ENCODE measurements at places on chromosomes 12 and 14.

GRCh38 chr12:262817-263216 lies at the start of gene SLC6A13:
Gene SLC6A13, minus strand, starts transcription at chr12:262836. Its CDS starts 2,784 bp downstream, at chr12:260052.
- no peak for DNase-seq

DNA sequence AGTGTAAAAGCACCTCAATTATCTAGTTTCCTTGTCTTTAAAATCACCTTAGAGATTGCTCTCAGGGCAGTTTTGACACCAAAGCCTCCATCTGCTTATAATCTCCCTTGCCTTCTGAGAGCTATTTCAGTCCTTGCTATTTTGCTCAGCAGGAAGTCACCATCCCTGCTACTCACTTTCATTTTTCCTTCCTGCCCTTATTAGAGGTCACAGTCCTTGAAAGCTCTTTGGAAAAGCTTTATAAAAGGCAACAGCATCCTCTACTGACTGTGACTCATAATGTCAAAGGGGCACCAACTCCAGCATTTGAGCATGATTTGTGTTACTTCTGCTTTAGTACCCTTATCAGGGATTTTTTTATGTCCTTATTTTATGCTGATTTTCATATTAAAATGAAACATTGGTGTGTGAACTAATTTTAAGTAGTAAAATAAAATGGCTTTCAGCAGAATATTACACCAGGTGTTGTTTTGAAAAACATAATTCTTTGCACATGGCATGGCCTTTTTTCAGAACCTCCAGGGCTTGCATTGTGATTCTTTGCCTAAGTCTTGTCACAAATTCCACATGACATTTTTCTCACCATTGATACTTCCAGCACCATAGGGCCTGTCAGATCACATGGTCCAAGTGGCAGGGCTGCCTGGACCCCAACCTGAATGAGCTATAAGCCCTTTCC lies 213.0 kb downstream of the ADAMTS20 start:
- peak; percentile 14 for DNase-seq

DNA sequence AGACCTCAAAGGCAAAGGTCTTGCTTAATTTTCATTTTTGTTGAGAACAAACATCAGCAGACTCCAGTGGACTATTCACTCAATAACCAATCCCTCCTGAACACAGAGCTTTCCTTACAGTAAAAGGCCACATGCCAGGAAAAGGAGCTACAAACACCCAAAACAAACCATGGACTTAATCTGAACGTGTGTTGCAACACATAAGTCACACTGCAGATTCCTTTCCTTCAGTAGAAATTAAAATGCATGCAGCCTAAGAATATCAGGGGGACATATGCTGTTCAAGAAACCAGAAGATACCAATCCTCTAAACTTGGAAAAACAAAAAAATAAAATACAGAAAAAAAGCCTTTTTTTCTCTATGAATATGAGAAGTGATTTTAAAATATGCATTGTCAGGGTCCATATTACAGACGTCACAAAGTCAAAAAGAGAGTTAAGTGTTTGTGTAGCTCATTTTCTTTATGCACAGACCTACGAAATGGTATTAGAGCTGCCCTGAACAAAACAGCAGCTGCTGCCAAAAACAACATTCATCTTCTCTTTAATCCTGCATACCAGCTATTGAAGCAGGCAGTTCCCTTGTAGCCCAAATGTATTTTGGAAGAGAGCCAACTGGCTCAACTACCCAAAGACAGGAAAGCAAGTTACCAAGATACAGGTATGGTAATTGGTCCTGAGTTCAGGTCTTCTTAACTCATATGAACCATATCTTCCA lies 26.2 kb downstream of the KITLG start:
- DNase-seq = no peak

DNA sequence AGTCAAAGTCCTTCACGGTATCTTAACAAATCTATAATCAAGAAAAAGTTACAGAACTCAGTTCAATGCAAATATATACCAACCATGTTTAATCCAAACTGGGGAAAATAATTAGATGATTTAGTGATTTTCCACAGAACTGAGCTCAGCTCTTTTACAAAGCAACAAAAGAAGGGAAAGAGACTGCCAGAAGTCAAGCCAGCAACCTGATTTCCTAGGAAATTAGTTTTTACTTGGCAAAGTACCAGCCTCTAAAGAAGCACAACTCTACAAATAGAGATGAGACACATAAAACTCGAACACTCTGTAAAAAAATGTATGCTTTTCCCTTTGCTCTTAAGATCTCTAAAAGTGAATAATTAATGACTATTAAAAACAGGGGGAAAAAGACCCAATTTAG lies 19.4 kb downstream of the NUMB start:
- no peak for DNase-seq

- no peak for DNase-seq
These were observed 99.0 kb downstream of the RTN1 start for GRCh38 chr14:59771577-59771976.

DNA sequence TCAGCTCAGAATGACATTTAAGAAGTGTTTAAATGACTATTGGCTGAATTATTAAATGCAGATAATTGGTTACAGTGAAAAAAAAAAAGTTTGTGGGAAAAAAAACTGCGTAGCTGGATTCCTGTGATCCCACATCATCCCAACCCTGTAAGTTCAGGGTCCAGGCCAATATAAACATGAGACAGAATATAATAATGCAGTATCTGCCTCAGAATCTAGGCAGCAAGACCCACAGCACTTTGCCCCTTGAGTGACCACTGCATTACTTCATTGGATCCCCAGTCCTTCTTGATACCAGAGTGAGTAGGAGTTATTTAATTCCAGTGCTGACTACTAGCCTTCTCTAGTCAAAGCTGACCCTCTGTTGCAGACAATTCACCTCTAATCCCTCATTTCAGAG lies 272.6 kb downstream of the CCER1 start:
- no peak for DNase-seq

- DNase-seq = peak; percentile 65
These were observed at the start of gene ARHGAP5 for GRCh38 chr14:32077081-32078022. Gene ARHGAP5, plus strand, starts transcription at chr14:32077304. Its CDS starts 13,366 bp downstream, at chr14:32090670.

DNA sequence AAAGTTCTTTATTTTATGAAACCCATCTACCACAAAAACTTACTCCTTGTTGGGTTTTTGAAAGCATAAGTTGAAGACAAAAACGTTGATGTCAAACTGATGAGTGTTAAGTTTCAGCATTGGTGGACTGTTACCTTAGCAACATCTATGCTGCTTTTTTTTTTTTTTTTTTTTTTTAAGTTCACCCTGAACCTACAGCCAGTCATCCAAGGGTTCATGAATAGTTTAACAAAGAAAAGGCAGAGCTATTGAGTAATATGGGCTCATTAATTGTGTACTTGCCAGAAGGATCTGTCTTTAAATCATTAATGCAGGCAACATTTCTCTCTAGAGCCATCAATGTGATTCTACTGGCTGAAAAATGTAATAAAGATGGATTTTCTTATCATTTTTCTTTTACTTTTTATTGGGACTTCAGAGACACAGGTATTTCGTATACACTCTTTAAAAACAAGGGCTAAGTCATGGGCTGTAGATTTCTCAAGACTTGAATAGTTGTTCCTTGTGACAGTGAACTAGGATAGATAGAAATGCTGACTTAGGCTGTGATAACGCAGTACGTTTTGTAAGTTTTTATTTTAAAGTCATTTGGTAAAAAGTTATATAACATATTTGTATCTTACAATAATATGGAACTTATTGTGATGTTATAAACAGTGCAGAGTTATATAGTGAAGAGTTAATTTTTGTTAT lies at the start of gene PTPRQ:
Gene PTPRQ (plus strand): TSS at position 262 of the 693 bp plus-strand sequence. CDS start 111 bp downstream, at position 373.
- no peak for DNase-seq

DNA sequence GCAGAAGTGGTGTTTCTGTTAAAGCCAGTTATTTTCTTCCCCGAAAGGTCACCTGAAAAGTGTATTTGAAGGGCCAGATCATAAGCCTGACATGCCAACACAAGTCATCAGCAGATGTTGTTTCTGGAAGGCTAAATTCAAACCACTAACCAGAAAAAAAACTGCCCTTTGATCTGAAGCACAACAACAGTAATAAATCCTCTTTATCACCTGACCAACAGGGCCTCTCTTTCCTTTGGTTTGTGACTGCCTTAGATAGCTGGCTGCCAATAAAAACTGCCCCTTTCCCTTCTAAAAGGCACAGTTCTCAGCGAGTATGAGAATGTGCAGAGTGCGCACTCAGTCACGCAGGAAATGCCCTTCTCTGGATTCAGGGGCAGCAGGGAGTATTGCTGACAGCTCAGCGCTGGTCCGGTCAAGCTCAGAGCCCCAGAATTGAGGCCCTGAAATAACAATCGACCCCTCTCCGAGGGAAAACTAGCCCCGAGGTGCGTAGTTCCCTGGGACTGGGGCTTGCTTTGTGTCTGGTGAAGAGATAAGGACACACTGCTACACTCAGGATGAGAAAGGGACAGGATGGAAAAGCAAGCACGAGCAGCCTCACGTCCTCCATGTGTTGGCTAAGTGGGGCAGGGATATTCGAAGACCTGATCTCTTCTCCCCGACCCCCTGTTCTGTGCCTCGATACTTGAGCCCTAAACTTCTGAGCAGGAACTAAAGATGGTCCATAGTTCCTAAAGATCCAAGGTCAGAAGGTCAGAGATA lies 184.2 kb upstream of the GZMB start:
- DNase-seq = no peak

- DNase-seq = no peak
These were observed 64.7 kb downstream of the GPR65 start for GRCh38 chr14:88069677-88070076.

DNA sequence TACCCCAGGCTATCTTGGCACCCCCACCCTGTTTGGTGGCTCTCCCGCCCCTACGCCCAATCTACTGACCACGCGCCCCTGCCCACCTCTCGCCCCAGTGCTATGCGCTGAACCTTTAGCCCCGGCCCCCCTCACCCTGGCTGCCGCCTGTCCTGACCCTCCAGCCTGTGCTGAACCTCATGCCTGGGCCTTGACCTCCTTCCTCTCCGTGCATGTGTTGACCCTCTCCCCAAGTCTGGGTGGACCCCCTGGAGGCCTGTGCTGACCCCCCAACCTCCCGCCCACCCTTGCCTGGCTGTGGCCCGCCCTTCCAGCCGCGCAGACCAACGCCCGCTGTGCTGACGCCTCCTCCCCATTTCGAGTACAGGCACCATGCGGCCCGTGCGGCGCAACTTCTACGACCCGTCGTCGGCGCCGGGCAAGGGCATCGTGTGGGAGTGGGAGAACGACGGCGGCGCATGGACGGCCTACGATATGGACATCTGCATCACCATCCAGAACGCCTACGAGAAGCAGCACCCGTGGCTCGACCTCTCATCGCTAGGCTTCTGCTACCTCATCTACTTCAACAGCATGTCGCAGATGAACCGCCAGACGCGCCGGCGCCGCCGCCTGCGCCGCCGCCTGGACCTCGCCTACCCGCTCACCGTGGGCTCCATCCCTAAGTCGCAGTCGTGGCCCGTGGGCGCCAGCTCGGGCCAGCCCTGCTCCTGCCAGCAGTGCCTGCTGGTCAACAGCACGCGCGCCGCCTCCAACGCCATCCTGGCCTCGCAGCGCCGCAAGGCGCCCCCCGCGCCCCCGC lies 20.7 kb downstream of the DTX1 start:
- no peak for DNase-seq

- DNase-seq = no peak
These were observed 14.4 kb downstream of the PCNX1 start for GRCh38 chr14:70921669-70922068.

- DNase-seq = peak; percentile 65
These were observed 413.8 kb upstream of the SOX5 start for GRCh38 chr12:24363177-24363754.

DNA sequence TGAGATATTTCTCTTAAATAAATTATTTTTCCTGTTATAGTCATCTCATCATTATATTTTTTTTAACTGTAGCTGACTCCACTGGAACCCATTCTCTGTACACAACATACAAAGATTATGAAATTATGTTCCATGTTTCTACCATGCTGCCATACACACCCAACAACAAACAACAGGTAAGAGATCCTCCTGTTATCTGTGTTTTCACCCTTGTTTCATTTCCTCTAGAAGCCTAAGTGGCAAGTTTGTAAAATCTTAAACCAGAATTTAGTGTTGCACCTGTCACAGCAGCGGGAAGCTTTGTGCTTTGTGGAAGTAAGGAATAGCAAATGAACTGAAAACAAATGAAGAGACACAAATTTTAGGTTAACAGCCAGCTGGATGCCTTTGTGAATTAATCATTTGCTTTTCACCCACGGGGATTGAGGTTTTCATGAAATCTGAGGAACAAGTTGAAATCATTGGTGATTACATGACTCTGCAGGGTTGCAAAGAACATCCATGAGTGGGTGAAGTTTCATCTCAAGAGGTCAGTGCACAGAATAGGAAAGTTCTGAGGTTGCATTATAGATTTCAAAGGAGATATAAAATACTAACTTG lies 273.9 kb upstream of the RGS6 start:
- DNase-seq = no peak

GRCh38 chr12:122813310-122813713 lies 21.9 kb upstream of the HIP1R start:
- DNase-seq = no peak

GRCh38 chr14:33207467-33208017 lies 268.9 kb downstream of the NPAS3 start:
- no peak for DNase-seq

GRCh38 chr14:61719344-61720293 lies 24.3 kb downstream of the HIF1A start:
- DNase-seq = no peak

GRCh38 chr12:110466791-110467190 lies 1.3 kb downstream of the GPN3 start:
- DNase-seq = no peak

All from BE2C (cell line).